ENCODE measurements at places on chromosomes 4 and X. TPM values are rescaled to one million over a fixed set of nuclear protein-coding genes. Genes with fewer than 3 reads are reported as not detected.

- DNase-seq = peak; percentile 55
These were observed 1.7 kb downstream of the PDLIM5 start for GRCh38 chr4:94453391-94453963.

- peak; percentile 97 for DNase-seq
These were observed 28.5 kb upstream of the FGF2 start for GRCh38 chr4:122798101-122798500.

GRCh38 chrX:106932492-106932923, 12.3 kb downstream of the CLDN2 start:
- peak; percentile 72 for DNase-seq

DNA sequence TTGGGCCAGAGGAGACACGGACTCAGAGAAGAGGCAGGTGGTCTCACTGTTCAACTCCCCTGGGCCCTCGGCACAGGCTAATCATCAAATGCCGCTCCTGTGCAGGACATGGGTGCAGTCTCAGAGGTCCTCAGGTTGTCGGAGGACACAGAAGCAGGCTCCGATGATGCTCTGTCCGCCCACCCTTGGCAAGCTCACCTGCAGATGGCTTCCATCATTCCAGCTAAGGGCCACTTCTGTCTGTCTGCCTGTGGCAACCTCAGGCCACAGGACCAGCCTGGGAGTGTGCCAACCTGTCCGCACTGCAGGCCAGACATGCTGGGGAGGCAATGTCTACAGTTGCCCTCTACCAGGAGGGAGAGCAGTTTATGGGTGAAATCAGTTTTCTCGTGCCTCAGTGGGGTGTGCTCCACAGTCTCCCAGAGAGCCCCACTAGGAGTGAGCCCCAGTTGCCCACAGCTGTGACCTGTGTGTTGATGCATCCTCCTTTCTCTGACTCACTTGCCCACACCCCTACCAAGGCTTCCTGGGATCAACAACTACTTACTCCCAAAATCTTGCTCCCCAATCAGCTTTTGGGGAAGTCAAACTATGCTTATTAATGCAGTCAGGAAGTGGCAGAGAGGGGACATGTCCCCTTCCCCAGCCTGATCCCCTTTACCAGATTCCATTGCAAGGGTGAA, 55.9 kb downstream of the HTRA3 start:
- DNase-seq = no peak

DNA sequence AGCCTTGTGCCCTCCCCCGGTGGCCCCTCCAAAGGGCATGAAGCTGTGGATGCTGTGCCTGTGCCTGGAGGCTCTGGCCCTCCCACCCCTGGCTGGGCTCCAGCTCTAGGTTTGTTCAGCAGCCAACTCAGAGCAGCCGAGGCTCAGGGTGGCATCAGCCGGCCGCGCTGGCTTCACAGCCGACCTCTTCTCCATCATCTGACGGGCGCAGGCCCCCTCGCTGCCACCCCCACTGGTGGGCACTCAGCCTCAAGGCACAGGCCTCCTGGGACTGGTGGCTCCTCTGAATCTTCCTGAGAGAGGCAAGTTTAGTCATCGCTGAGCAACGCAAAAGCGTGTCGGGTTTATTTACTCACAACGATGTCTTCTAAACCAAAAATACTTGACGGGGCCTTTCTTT, 46.0 kb downstream of the PCGF3 start:
- DNase-seq = no peak

- DNase-seq = no peak
These were observed 70.0 kb downstream of the NYX start for GRCh38 chrX:41516999-41517765.

GRCh38 chr4:15525080-15525479, 55.4 kb downstream of the CC2D2A start:
- DNase-seq = no peak

GRCh38 chrX:38268011-38268410, 47.3 kb upstream of the SRPX start:
- DNase-seq = no peak

DNA sequence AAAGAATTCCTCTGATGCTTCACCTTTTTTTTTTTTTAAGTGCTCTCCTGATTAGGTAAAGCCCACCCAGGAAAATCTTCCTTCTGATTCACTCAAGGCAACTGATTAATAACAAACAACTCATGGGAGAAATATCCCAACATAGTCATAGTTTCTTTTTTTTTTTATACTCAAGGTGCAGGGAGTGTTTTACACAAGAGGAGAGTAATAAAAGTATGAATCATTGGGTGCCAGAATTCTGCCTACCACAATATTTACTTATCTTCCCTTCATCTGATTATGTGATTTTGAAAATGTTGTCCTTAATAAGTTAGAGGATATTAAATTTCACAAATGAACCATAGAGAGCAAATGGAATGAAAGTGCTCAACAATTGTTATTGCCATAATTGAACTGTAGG, 329.9 kb downstream of the TECRL start:
- DNase-seq = no peak

DNA sequence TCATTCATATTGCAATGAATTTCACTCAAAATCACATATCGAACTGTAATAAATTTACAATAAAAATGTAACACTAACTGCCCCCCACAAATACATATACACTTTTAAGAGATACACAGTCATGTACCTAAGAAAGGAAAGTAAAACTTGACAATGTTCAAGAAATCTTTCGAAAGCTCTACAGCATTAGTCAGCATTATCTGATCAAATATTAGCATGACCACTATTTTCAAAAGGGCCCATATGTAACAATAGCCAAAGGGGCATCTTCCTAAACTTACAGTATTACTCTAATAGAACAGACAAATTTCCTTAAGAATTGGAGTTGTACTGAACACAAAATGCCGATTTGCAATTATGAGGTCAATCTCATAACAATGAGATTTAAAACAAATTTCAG, 51.8 kb downstream of the STX18 start:
- DNase-seq = no peak

GRCh38 chr4:3605491-3605890, 73.3 kb upstream of the LRPAP1 start:
- no peak for DNase-seq

GRCh38 chr4:74282926-74283325, 25.3 kb upstream of the EPGN start:
- no peak for DNase-seq

DNA sequence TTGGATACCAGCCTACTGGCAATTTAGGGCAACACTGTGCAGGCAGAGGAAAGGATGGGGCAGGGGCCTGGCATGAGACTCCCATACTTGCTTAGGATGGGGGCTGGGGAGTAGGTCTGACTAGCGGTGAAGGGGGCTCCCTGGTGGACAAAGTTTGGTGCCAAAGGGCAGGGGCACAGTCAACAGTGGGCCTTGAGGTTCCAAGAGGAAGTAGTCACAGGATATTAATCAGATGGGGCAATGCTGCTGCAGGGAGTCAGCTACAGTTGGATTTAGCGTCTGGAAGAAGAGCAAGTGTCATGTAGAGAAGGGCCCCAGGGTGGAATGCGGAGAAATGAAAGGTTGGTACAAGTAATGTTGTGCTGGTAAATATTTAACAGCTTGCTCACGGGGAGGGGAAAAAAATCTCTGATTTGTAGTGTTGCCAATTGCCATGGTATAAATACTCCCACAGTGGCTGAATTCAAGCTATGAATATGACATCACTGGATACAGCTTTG, 139.4 kb downstream of the PJA1 start:
- DNase-seq = peak; percentile 40

DNA sequence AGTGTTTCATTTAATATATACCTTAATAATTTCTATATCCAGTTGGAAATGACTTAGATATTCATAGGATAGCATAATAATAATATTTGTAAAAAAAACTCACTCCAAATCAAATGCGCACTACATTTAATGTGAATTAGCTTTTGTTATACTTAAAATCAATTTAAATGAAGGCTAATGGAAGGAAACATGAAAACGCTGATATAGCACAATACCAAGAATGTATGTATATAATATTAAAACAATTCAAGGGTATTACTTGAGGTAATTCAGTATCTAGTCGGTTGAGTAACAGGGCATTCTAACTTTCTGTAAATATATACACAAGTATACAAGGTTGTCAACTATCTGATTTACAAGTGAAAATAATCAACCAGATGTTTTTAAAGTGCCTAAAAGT, 307.1 kb upstream of the TEX13C start:
- DNase-seq = no peak

DNA sequence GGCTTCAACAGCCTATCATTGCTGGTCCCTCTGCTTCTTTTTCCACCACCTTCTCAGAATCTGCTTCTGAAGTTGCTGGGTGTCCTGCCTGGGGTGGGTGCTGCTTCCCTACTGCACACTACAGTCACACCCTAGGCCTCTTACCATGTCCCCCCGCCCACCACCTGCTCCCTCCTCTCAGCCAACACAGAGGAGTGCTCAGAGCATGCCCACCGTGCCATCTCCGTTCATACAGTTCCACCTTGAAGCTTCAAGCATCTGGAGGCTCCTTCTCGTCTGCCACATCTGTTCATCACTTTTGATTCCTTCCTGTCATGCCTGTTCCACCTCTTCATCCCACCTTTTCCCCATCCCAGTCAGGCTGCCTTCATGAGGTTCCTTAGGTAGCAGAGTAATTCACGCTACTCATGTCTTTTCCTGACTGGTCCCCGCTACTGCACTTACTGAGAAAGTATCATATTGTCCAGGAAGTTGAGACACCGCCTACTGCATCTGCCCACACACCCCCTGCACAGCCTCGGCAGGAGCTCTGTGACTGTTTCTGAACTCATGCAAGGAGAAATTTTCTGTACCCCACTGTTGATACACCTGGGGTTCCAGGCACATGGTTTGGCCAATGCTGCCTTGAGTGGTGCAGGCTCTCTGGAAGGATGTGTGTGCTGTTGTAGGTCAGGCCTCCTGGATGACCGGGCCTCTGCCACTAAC, 39.5 kb downstream of the HADH start:
- DNase-seq = no peak

GRCh38 chrX:86148024-86148511, at the start of gene DACH2:
DACH2 (plus strand) TSS chrX:86148451.
- peak; percentile 25 for DNase-seq

GRCh38 chr4:98612318-98613250, 45.8 kb downstream of the TSPAN5 start:
- no peak for DNase-seq

- no peak for DNase-seq
These were observed 27.3 kb downstream of the SH3BGRL start for GRCh38 chrX:81229229-81229628.

DNA sequence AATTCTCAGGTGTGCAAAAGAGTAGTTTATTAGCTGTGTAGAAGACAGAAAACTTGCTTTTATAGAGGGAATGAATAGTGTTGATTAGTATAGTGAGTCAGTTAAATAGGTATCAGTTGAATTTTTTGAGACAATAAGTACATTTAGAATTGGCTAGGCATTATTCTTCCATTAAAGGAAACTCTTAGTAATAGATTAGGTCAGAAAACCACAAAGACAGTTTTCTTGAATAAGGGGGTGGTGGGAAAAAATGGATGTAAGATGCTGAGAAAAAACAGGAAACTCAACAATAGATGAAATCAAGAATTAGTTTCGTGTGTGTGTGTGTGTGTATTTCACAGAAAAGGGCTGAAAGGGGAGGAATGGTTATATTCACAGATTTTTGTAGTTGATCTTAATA, 16.8 kb downstream of the CD38 start:
- DNase-seq = no peak

DNA sequence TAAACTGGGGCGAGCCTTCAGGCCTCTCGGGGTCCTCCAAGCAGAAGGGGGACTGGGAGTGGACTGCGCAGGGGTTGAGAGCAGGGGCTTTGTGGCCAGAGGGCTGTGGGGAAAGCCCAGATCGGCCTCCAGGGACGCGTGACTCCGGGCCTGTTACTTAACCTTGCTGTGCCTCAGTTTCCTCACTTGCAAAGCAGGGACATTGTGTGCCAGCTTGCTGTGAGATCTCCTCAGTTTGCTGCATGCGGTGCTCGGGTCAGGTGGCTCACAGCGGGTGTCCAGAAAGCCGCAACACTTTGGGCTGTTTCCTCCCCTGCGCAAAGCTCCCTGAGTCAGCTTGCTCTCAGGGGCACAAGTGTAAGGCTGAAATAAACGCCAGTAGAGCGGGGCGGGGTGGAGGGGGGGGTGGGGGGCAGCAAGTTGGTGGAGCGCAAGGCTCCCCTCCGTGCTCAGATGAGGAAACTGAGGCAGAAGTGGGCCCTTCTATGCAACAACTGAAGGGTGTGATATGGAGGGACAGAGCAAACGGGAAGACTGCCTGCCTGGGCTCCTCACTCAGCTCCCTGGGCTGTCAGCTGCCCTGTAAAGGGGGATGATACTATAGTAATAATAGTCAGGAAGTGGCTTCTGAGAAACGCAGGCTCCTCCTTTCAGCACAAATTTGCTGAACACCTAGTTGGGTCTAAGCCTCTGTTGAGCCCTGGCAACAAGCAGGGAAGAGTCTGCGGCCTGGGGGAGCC, 101.0 kb downstream of the HMX1 start:
- no peak for DNase-seq

- peak; percentile 32 for DNase-seq
These were observed 48.6 kb upstream of the MCUB start for GRCh38 chr4:109511414-109511813.

- DNase-seq = no peak
These were observed 26.5 kb upstream of the CHRNA9 start for GRCh38 chr4:40308528-40309122.

- DNase-seq = no peak
These were observed 68.4 kb downstream of the NSG1 start for GRCh38 chr4:4455210-4455865.

DNA sequence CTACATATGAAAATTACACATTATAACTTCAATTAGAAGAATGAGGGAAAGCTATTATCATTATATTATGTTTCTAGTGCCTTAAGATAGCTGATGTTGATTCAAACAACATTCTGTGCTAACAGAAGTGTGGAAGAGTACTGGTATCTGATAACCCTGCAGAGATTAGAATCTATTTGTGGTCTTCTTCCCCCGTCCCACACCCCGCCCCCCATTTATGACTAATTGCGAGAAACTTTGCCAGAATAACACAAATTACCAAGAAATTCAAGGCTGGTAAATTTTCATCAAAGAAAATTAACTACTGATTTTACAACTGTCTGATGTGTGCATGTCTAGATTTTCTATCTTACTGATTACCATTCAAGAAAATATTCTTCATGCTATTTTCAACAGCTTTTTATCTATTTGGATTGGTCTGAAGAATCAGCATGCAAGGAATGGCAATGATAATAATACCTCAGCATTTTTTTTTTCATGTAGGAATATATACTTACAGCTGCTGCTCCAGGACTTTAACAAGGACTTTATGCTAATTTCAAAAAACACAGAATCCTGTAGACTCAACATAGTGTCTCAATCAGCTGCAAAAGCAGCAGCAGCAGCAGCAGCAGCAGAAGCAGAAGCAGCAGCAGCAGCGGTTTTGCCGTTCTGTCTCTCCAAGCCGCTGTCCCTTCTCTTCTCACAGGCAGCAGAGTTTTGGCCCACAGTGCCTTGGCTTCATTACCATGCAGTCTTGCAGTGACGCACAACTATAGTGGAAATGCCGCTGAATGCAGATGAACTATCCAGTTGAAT, 126.7 kb downstream of the FRYL start:
- peak; percentile 67 for DNase-seq

The TEC gene
- 0.32 TPM for total RNA-seq

The GRPR gene
- total RNA-seq = 0.32 TPM

The RHOH gene
- under 0.01 TPM for total RNA-seq

The SHISA3 gene
- not detected for total RNA-seq

The SOWAHD gene
- total RNA-seq = not detected

The RS1 gene
- not detected for total RNA-seq

The RBMX2 gene
- total RNA-seq = 17.3 TPM

The JCHAIN gene
- total RNA-seq = 2.6 TPM

The C4orf51 gene
- not detected for total RNA-seq

The LRAT gene
- not detected for total RNA-seq
